Hematopoietic multipotent progenitor cell (in vitro differentiated cells): ENCODE measurements at places on chromosomes 13 and 19. TPM values are rescaled to one million over a fixed set of nuclear protein-coding genes. Genes with fewer than 3 reads are reported as not detected.

The TTC9B gene
- under 0.01 TPM for total RNA-seq

The NPHS1 gene
- not detected for total RNA-seq

The FBXW9 gene
- 31.2 TPM for total RNA-seq

The CAPN12 gene
- 4.8 TPM for total RNA-seq

The EXOC3L2 gene
- 0.54 TPM for total RNA-seq

The CNFN gene
- 1.1 TPM for total RNA-seq

The ZNF90 gene
- total RNA-seq, result 3.0 TPM

The NKPD1 gene
- total RNA-seq, result 1.6 TPM
